ENCODE measurements at places on chromosomes 12 and 14. TPM values are rescaled to one million over a fixed set of nuclear protein-coding genes. Genes with fewer than 3 reads are reported as not detected.

GRCh38 chr12:3043406-3043805 is 33.8 kb upstream of the TSPAN9 start:
- DNase-seq: no peak

Gene TMEM19
- total RNA-seq: 44.0 TPM

- peak; percentile 33 for DNase-seq
These were observed at the start of gene MLH3 for GRCh38 chr14:75050852-75051555. Gene MLH3 (minus strand): TSS chr14:75051467. CDS start chr14:75049655, 1,812 bp downstream.

Gene STON2
- total RNA-seq: 1.6 TPM

DNA sequence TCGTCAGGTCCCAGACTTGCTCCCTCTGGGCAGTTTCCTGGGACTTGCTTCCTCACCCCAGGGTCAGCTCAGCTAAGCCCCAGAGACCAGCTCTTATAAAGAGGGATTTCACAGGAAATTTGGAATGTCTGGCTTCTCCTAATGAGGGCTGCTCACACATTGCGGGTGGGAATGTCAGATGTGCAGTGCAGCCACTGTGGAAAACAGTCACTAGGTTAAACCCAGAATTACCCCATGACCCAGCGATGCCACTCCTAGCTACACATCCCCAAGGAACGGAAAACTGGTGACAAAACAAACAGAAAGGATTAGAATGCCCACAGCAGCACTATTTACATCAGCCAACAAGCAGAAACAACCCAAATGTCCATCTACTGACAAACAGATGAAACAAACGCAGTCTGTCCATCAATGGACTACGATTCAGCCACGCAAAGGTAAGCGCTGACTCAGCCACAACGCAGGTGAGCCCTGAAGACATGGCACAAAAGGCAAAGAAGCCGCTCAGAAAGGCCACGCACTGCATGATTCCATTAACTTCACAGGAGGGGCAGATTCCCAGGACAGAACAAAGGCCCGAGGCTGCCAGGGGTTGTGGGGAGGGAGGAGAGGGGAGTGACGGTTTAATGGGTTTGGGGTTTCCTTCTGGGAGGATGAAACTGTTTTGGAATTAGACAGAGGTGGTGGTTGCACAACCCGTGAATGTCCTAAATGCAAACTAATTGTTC is 63.0 kb downstream of the NCOR2 start:
- DNase-seq: no peak

DNA sequence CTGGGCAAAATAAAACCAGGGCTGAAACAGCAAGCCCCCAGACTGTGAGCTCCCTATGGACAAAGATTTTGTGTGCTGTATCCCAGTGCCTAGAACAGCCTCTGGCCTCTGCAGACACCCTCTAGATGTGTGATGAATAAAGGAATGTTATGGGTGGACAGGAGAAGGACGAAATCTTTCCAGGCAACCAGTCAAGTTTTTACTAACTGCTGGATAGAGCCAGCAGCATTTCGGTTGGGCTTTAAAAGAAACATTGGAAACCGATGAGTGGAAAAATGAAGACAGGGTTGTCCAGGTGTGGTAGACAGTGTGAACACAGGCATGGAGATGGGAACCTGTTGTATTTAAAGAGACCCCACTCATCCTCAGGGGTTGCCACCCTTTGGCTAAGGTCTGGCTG is 4.0 kb downstream of the CHGA start:
- no peak for DNase-seq

Gene L2HGDH
- total RNA-seq: 3.3 TPM

- no peak for DNase-seq
These were observed 89.9 kb downstream of the BORCS5 start for GRCh38 chr12:12446786-12447185.

DNA sequence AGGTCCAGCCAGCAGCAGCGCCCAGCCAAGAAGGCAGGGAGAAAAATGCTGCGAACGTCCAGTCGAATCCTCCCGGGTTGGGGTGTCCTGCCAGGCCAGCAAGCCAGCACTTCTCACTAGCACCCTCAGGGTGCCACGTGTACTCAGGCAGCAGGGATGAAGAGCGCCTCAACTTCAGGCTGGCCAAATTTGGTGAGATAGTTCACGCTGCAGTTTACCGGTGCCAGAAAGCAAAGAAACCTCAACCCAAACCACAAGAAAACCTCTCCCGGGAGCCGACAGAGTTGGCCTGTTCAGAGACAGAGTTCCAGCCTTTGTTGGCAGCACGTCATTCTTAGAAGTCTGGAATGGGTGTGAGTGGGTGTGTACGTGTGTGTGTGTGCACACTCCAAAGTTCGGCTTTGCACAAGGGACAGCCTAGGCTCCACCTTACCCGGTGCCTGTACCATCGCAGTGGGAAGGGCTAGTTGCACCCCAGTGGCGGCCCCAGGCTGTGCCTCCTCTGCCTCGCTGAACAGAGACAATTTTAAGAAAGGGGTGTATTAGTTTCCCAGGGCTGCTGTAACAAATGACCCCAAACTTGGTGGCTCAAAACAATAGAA is 42.1 kb downstream of the ELK3 start:
- DNase-seq: no peak

Gene GRIP1
- not detected for total RNA-seq

DNA sequence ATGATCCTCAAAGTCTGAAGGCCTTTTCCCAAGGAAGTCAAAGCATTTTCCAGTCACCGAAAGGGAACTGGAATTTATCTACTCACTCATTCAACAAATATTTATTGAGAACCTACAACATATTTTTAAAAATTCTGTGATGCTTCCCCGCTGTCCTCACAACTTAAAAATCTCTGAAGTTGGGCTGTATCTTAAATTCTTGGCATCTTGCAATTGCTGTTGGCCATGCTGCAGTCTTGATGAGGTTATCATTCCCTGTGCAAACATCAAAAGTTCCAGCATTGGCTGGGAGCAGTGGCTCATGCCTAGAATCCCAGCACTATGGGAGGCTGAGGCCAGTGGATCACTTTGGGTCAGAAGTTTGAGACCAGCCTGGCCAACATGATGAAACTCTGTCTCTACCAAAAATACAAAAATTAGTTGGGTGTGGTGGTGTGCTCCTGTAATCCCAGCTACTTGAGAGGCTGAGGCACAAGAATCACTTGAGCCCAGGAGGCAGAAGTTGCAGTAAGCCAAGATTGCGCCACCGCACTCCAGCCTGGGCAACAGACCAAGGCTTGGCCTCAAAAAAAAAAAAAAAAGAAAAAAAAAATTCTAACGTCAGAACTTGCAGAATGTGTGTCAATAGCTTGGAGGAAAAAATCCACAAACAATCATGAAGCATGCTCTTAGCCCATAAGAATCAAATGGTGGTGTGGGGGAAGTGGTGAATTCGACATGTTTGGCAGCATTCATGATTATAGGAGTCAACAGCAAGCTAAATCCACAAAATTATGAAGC is 34.9 kb downstream of the CCDC177 start:
- no peak for DNase-seq

Gene ANKRD33
- total RNA-seq: not detected

Gene ETV6
- 2.6 TPM for total RNA-seq

Gene SLC6A13
- total RNA-seq: 0.12 TPM

Gene PIANP
- total RNA-seq: 0.24 TPM

GRCh38 chr14:51931308-51931707 is 58.0 kb upstream of the RTRAF start:
- no peak for DNase-seq

Gene HEATR5A
- total RNA-seq: 21.6 TPM

DNA sequence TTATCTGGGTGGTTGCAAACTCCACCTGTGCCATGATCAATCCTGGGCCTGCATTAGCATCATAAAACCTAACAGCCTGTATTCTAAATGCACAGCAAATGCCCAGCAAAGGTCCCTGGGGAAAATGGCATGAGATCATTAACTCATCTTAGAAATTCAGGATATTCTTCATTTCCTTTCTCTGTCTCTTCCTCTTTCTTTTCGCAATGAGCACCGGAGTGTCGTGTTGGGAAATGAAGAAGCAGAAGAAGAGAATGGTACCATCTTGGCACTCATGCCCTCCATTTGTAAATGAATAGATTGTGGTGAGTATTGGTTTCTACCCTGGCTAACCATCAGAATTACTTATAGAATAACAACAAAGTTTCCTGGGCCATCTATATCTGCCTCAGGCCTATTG is 193.6 kb downstream of the GALC start:
- no peak for DNase-seq

Gene CLEC9A
- not detected for total RNA-seq

DNA sequence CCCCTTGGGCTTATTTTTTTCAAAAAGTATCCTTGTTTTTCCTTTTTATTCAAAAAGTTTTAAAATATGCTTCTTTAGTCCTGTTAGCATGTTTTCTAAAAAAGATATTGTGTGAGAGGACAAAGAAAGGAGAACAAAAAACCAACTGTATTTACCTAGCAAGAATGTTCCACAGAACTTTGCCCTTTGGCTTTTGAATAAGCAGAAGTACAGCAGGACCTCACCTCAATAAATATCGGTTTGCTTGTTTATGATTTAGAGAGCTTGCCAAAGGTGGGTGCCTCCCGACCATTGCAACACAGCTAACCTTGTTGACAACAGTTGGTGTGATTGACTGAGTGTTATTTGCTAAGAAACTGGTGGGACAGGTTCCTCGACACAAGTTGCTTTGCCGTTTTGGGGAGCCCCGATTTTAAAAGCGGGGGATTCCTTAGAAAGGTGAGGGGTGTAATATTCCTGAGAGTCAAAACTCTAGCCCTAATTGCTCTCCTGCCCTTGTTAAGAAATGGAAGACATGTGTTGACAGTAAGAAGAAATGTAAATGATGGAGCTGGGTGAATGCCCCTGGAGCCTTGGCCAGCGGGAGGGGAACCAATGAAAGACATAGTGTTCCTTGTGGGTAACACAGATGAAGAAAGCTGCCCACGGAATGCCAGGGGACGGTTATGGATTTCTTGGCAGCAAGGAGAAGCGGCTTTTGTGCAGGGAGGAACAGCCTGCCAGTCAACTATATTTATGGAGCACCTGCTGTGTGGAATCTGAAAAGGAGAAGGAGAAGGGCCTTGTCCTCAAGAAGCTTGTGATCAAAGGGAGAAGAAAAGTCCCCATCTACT is 13.7 kb downstream of the MYBPC1 start:
- no peak for DNase-seq

Gene LALBA
- total RNA-seq: not detected

Gene FAM181A
- not detected for total RNA-seq

Gene KRT74
- total RNA-seq: not detected
